ENCODE measurements at places on chromosomes 2 and 18. TPM values are rescaled to one million over a fixed set of nuclear protein-coding genes. Genes with fewer than 3 reads are reported as not detected.

The FAM237A gene
- not detected for total RNA-seq

The RSAD2 gene
- total RNA-seq = 0.10 TPM

The OSR1 gene
- total RNA-seq = not detected

The NR4A2 gene
- total RNA-seq = 0.85 TPM

The SULT1C2 gene
- total RNA-seq = 0.69 TPM

The ORC2 gene
- total RNA-seq = 42.0 TPM

All from GM23338 (cell line).